ENCODE measurements at places on chromosomes 11 and 22. TPM values are rescaled to one million over a fixed set of nuclear protein-coding genes. Genes with fewer than 3 reads are reported as not detected.

Gene OR52N4
- not detected for total RNA-seq

Gene EMID1
- not detected for total RNA-seq

Gene SLC7A4
- not detected for total RNA-seq

Gene SMCO4
- 8.8 TPM for total RNA-seq

Gene SYT8
- not detected for total RNA-seq

Gene MRGPRX3
- total RNA-seq = not detected

Gene DEFB131B
- total RNA-seq = not detected

Gene BID
- 33.5 TPM for total RNA-seq

Gene BTG4
- not detected for total RNA-seq

Gene SULT4A1
- 0.53 TPM for total RNA-seq

Gene GAL3ST3
- total RNA-seq = 0.36 TPM

Gene HBG2
- total RNA-seq = not detected

Gene TUBA8
- 9.5 TPM for total RNA-seq

Gene CTTN
- 351 TPM for total RNA-seq

Gene DNAJC24
- 28.5 TPM for total RNA-seq

Gene MLC1
- not detected for total RNA-seq

Gene PHOX2A
- not detected for total RNA-seq

Gene UQCC3
- 5.8 TPM for total RNA-seq

Gene KBTBD3
- 5.6 TPM for total RNA-seq

Gene MAML2
- 14.1 TPM for total RNA-seq

Gene CD3E
- total RNA-seq = not detected

Gene IGLL1
- total RNA-seq = not detected

Gene OR56A1
- not detected for total RNA-seq

Gene GNAZ
- total RNA-seq = 3.6 TPM

Gene SYNGR1
- total RNA-seq = 2.8 TPM

Gene SLC39A13
- total RNA-seq = 49.7 TPM

Gene OR5A1
- total RNA-seq = not detected

Gene OR5D14
- not detected for total RNA-seq

Gene ISX
- total RNA-seq = not detected

Gene MIF
- total RNA-seq = 229 TPM

Gene MRGPRD
- total RNA-seq = not detected

Gene CCDC117
- total RNA-seq = 36.8 TPM

Gene DPP3
- total RNA-seq = 55.1 TPM

Gene KLHL22
- 10.5 TPM for total RNA-seq

Gene NELL1
- total RNA-seq = not detected

Gene NEFH
- 1.6 TPM for total RNA-seq

Gene CD3D
- total RNA-seq = not detected

Gene PTS
- 39.4 TPM for total RNA-seq

Gene ATXN10
- total RNA-seq = 96.1 TPM

Gene PLAAT3
- 29.4 TPM for total RNA-seq

Gene CNTF
- 4.0 TPM for total RNA-seq

Gene CABP4
- 1.1 TPM for total RNA-seq

Gene LRRC74B
- not detected for total RNA-seq

Measured in thoracic aorta endothelial cell (primary cell).